ENCODE measurements at places on chromosomes 7 and 10.

- DNase-seq, result no peak
These were observed 278.0 kb upstream of the KLF14 start for GRCh38 chr7:131011976-131012375.

GRCh38 chr10:100977436-100977835 is 8.1 kb downstream of the SEMA4G start:
- DNase-seq, result no peak

DNA sequence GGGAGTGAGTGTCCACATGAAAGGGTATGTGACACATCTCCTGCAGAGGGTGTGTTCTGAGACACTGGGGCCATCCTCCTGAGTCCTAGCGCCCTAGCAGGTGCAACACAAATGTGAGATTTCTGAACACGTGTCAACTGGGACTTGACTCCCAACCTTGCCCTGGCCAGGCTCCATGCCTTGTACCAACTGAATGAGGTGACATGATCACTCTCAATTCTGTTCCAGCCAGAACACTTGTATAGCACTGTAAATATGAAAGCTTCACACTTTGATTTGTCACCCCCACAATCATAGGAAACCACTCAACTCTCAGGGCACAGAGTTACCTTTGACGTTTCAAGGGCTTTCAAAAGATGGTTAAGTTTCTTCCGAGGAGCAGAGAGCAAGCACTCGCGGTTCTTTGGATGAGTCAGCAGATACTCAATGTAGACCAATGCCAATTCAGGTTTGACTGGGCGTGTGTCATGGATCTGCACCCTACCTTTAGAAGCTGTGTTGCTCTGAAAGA is 48.6 kb downstream of the NCAPG2 start:
- no peak for DNase-seq

GRCh38 chr7:92557249-92557648 is 28.7 kb downstream of the RBM48 start:
- no peak for DNase-seq

DNA sequence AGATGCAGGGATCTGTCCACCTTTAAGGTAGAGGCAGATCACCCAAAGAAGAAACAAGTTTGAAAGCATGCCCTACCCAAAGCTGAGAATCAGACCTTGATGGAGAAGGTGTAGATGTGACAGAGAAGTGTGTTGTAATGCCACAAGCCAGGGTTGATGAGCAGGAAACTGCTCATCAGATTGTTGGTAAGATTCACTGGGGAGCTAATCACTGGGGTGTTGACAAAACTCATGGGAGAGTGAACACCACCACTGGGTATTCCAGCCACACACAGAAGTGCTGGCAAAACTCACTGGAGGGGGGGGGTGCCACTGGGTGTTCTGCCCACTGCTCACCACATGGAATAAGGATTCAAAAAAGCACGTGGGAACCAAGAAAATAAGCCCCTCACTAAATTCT is 95.2 kb downstream of the IQUB start:
- no peak for DNase-seq

DNA sequence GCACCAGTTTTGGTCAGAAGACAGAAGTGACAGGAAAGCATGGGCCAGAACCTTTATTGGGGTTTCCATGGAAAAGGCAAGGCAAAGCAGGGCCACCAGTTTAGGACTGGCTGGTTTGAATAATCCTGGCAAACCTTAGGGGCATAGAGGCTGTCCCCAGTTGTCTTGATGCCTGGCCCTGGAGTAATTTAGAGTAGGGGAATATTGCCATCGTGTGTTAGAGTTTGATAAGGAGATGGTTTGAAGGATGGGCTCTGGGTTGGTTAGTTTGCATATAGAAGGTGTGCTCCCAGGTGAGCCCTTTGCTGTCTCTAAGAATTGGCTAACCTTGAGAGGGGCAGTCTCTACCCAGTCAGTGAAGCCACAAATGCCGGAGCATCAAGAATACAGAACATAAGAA is 79.6 kb downstream of the ZNF777 start:
- DNase-seq, result no peak

GRCh38 chr7:6651851-6652445 is 14.8 kb downstream of the ZNF316 start:
- DNase-seq, result no peak

DNA sequence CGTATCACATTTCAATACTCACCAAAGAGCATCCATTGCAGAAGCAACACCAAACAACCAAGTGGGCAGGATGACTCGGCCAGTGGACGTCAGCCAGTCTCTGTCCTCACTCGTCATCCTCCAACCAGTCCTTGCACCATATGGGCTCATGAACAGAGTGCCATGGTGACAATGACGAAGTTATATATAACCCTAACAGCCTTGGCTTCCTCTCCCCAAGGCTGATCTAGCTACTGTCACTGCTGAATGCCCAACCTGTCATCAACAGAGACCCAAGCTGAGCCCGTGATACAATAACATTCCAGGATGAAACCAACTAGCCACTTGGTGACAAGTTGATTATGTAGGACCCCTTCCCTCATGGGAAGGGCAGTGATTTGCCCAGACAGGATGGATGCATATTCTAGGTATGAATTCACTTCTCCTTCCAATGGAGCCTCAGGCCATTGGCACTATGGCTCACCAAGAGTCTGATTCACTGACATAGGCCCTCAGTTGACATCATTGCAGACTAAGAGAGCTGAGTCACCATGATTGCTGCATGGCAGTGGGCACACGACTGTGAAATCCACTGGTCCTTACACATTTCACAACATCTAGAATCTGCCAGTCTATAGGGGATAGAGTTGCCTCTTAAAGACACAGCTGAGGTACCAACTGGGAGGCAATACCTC is 26.3 kb upstream of the PPIF start:
- no peak for DNase-seq

DNA sequence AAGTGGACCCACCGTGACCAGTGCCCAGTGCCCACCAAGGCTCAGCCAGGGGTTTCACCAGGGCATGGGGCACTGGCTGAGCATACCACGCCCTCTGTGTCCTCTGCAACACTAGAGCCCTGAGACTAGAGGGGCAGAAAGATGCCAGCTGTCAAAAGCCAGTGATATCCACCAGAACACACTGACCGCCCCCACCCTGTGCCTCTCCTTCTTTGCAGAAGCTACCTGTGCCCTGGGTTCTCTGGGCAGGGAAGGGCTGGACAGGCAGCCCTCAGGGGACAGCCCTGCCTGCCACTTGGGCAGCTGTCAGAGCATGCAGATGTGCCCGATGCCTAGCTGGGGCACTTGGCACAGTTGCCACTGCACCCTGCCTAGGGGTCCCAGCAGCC is 494 bp downstream of the VSIR start:
- DNase-seq, result no peak

GRCh38 chr10:81108516-81109199 is 571.0 kb downstream of the SH2D4B start:
- DNase-seq, result no peak

GRCh38 chr10:5564537-5565204 is 39.9 kb downstream of the CALML3 start:
- DNase-seq, result no peak

DNA sequence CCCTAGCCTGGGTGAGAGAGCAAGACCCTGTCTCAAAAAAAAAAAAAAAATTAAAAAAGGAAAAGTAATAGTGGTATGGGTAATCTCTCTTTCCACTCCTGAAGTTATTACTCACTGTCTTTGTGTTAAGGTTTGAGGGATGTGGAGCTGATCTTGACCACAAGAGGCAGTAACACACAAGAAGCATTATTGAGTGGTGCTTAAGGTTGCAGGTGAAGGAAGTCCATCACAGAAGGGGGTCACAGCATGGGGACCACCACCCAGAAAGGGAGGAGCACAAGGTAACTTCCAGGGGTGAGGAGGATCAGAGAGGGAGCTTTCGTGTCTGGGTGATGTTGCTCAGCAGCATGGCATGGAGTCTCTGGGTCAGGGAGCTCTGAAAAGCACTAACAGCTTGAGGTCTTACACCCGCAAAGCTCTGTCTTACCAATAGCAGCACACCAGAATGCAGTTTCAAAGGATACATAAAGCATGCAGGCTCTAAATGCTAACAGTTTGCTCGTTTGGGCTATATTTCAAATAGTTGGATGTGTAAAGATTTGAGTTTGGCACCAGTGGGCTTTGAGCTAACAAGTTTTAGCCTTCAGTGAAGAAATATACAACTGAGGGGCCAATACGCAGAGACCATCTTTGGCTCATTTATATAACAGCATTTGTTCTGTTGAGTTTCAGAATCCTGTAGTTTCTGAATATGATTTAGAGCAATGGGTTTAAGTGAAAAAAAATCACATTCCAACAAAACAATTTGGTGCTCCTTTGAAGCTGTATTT is 100.4 kb upstream of the DNAJC1 start:
- DNase-seq, result no peak

DNA sequence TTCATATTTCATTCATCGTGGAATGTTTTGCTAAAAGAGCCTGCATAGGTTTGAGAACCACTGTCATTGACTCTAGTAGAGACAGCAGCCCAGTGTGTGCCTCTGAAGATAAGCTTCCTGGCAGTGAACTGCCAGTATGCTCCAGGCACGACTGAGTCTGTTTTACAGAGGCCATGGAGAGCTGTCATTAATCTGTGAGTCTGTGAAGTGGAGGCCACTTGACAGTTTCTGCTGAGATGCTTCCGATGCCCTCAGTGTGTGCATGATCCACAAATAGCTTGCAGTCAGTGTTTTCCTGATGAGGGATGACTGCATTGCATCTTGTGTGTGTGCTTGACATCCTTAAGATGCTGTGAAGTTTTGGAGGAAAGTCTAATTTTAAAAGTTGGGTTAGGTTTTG is 162.2 kb downstream of the PFKFB3 start:
- no peak for DNase-seq

DNA sequence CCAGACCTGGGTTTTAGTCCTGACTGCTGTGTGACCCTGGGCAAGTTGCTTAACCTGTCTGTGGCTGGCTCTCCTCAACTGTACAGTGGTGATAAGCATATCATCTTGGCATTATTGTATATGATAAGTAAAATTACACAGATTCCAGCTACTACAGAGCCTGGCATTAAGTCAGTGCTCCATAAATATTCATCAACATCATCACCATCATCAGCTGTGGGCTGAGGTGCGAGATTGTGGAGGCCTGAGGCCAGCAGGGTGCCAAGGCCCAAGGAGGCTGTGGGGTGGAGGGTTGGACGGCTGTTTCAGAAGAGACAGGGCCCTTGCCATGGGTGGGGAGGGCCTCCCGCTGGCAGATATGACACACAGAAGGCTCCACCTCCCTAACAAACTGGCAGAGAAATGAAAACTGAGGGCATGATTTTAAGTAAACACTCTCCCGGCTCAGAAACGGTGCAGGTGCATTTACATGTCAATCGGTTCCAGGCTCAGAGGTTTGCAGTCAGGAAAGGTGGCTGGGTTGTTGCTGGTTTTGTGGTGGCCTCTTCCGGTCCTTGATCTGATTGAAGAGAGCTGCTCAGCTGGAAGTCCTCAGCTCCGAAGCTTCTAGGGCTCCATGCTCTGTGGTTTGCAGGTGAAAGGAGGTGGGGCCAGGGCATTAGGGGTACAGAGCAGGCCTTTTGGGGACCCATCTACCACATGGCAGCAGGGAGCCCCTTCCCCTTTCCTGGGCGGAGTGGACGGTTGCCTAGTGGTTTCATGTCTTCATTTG is 10.2 kb downstream of the CRYGN start:
- no peak for DNase-seq

- no peak for DNase-seq
These were observed 44.6 kb upstream of the ANAPC16 start for GRCh38 chr10:72171175-72171630.

- no peak for DNase-seq
These were observed 55.9 kb upstream of the MXI1 start for GRCh38 chr10:110151467-110151866.

DNA sequence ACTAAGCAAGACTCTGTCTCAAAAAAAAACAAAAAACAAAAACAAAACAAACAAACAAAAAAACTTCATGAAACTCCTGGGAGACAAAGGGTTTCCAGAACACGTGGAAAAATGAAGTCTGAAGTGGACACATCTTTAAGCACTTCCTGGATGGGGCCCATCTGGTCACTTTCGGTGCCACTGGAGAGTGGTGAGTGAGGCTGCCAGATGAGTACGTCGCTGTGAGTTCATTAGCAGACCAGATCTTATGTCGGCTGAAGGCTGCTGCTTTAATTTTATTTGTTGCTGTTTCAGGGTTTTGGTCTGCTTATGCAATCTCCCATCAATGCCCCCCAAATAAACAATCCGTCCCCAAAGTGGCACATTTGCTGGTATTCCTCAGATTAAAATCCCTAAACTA is 64.4 kb downstream of the NPTX2 start:
- no peak for DNase-seq

DNA sequence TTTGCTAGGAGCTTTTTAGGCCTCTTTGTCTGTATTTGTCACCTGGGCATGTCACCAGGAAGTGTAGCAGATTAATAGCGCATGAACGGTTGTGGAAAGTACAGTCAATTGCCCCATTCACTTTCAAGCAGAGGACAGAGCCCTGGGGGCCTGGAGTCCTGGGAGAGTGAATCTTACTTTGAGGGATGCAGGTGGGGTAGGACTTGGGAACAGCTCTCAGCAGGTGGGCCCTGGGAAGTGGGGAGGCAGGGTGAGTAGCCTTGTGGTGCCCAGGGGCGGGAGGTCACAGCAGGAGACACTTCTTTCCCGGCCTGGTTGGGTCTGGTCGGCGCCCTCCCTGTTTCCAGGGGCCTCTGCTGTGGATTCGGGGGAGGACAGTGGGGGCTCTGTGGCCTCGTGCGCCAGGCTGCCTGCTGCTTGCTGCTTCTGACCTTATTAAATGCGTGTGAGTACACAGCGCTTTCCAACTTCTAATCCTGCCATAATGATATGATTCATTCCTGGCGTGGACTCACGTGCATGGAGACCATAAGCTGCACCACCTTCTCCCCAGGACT is 51.6 kb upstream of the AQP1 start:
- DNase-seq, result no peak

DNA sequence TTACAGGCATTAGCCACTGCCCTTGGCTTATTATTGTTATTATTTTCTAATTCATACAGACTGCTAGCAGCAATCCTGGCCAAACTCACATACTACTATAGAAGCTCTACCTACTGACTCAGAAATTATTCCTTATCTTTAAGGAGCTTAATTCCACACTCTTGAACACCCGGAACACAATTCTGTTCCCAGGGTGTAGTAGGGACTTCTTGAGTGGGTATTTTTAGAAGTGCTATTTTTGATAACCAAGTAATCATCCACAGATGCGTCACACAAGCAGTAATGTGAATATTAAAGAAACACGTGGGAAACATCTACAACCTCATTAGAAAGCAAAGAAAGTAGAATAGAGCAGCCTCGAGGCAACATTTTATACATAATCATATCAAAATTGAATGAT is 149.2 kb downstream of the PTEN start:
- no peak for DNase-seq

GRCh38 chr10:114179148-114179547 is at the start of gene TDRD1:
TSS of gene TDRD1 (plus strand) at chr10:114179353. CDS start at chr10:114187832, 8,479 bp downstream.
- no peak for DNase-seq

DNA sequence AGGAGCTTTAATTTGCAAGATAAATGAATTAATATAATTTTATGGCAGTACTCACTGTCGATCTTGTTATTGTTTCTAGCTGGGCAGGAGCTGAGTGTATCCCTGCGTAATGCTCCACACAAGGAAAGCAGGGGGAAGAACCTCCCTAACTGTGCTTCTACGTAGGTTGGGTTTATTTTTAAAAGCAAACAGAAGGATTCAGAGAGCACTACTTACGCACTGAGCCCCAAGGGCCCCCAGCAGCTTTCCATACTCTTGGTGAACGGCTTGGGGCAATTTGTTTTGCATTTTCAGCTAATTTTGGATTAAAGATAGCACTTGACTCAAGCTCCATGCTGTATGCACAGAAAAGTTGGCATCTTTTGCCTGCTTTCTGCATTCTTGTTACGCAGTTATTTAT is 9.6 kb downstream of the DUSP5 start:
- no peak for DNase-seq

- DNase-seq, result no peak
These were observed 55.1 kb upstream of the FHIP2A start for GRCh38 chr10:114766470-114766869.

GRCh38 chr10:47058961-47059391 is 147.7 kb downstream of the PTPN20 start:
- DNase-seq, result no peak
